ENCODE measurements at places on chromosomes 5 and 9. TPM values are rescaled to one million over a fixed set of nuclear protein-coding genes. Genes with fewer than 3 reads are reported as not detected.

The CCDC171 gene
- 0.40 TPM for total RNA-seq

The ADAMTS16 gene
- total RNA-seq: 1.4 TPM

The REEP2 gene
- total RNA-seq: 7.1 TPM

The C8G gene
- 2.4 TPM for total RNA-seq

The OLFM1 gene
- total RNA-seq: 8.5 TPM

The GPX3 gene
- total RNA-seq: 17.4 TPM
